ENCODE measurements at places on chromosomes 16 and 17.

DNA sequence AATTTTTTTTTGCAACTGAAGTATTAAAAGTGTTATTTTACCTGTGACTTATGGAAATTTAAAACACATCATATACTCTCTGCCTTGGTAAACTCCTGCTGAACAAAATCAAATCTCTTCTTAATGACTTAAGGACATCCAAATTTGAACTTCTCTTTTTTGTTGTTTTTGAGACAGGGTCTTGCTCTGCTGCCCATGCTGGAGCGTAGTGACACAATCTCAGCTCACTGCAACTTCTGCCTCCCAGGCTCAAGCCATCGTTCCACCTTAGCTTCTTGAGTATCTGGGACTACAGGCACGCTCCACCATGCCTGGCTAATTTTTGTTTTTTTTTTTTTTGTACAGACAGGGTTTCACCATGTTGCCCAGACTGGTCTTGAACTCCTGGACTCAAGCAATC lies 56.1 kb downstream of the SKAP1 start:
- no peaks in the 10 kb centered on the region for H3K36me3 ChIP-seq
- H3K4me1 ChIP-seq, result no peaks in the 10 kb centered on the region

- H3K4me1 ChIP-seq, result peaks cover 48% of the 10 kb centered on the region
- H3K27me3 ChIP-seq, result no peaks in the 10 kb centered on the region
- H3K36me3 ChIP-seq, result no peaks in the 10 kb centered on the region
- no peak overlapping the region for H3K4me3 ChIP-seq
- no peak for DNase-seq
Measured at GRCh38 chr17:66547151-66547865, 244.9 kb downstream of the PRKCA start.

DNA sequence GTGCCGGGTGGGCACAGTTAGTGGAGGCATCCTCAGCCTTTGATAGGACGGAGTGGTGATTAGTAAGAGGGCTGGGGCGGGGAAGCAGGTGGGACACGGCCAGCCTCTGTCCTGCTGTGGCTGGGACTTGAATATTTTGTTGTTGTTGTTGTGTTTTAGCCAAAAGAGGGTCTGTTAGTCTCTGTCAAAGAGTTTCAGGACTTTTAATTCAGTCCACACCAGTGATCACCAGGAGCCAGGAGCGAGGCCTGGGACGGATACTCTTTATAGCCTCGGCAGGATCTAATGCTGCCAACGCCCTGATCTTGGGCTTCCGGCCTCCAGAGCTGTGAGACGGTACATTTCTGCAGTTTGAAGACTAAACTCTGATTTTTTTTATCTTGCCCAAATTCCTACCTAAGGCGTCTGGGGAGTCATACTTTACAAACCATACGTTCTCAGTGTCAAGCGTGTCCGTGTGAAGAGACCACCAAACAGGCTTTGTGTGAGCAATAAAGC lies 2.9 kb upstream of the RNF213 start:
- H3K4me1 ChIP-seq, result peaks cover 42% of the 10 kb centered on the region
- H3K27me3 ChIP-seq, result no peaks in the 10 kb centered on the region
- H3K36me3 ChIP-seq, result peaks cover 4% of the 10 kb centered on the region
- H3K27ac ChIP-seq, result no peak overlapping the region

DNA sequence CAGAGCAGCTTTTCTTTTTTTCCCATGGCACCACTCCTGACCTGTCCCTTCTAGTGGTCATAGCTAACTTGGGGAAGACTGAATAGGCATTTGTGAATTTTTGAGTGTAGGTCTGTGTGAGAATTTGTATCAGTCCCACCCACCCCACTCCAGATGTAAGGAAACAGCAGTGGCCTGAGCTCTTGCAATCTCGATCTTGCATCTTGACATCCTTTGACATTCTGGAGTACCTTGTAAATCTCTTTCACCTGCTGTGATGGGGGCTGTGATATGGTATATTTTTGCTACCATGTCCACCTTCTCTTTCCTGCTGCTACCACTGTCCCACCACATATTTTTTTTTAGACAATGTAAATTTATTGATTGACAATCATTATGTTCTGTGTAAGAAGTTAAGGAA lies 289.3 kb downstream of the MAP2K6 start:
- H3K27ac ChIP-seq, result no peak overlapping the region
- H3K4me3 ChIP-seq, result no peak overlapping the region
- H3K36me3 ChIP-seq, result no peaks in the 10 kb centered on the region
- no peaks in the 10 kb centered on the region for H3K27me3 ChIP-seq
- H3K4me1 ChIP-seq, result no peaks in the 10 kb centered on the region

DNA sequence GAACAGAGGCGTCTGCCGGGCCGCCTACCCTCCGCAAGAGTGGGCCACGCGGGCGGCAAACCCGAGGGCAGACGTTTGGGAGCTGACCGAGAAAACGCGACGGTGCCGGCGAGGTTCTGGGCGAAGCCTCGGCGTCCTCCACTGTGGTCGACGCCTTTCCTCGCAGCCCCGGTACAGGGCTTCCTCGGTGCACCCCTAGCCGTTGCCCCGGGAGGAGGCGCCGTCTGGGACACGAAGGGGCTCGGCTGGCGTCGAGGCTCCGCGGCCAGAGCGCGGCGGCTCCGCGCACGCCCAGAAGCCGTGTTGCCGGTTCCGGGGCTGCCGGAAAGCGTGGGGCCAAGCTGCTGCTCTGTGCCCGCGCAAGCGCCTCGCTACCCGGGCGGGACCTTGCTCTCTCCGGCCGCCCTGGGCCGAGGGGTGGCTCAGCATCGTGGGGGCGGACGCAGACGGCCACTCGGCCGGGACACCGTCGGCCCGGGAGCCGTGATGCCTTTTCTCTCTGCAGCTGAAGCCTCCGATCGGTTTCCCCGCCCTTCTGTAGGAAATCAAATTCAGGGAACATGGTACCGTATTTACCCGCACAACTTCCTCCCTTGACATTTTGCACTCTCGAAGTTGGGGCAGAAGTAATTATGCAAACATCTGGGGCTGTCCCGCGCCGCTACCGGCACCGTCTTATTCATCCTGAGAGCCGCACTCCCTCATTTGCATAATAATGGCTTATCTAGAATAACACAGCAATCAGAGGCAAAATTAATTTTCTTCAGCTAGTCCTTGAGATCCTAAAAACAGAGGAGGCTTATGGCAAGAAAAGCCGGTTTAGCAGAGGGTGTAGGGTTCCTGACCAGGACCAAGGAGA lies 7.3 kb upstream of the CBX8 start:
- H3K4me3 ChIP-seq, result peak overlapping the region; percentile 16
- H3K36me3 ChIP-seq, result no peaks in the 10 kb centered on the region
- H3K4me1 ChIP-seq, result peaks cover 55% of the 10 kb centered on the region
- H3K27me3 ChIP-seq, result peaks cover 42% of the 10 kb centered on the region
